NCI-H774 (cell line): ENCODE measurements at places on chromosomes 2 and 18.

GRCh38 chr2:181743723-181744031 lies 63.4 kb upstream of the NEUROD1 start:
- no peak for DNase-seq

- DNase-seq = no peak
These were observed 1290.8 kb downstream of the DPP10 start for GRCh38 chr2:115733190-115733775.

GRCh38 chr2:21361957-21362486 lies 238.3 kb downstream of the TDRD15 start:
- no peak for DNase-seq

DNA sequence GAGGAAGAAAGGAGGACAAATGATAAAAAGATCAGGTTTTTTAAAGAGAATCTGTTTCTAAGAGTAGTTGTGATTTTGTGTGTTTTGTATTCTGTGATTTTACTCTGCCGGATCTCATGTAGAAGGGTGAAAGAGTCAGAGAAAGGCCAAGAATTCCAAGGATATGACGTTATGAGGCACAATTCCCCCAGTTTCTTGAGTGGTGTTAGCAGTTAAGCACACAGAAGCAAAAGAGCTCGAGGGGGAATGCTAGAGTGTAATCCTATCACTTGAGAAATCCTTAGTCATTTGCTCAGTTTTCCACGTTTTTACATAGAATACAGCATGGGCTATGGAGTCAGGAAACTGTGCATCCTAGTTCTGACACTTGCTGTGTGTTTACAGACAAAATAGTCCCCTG lies 34.8 kb downstream of the METTL4 start:
- no peak for DNase-seq
